Common myeloid progenitor, CD34-positive (primary cell): ENCODE measurements at places on chromosomes 16 and 17.

DNA sequence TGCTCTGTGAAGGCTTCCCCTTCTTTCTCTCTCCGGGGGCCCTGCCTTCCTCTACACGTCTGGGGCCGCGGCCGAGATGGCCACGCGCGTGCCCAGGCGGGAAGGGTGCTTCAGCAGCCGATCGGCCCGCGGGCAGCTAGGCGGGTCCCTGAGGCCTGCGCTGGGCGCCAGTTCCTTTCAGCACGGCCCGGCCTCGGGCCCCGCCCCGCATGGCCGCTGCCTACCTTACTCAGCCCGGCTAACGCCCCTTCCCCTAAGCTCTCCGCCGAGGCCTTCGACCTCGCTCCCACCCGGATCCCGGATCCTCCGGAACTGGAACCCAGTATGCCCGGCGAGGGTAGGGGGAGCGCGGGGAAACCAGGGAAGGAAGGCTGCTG, 335 bp downstream of the TMEM11 start:
- peak; percentile 44 for DNase-seq

- DNase-seq: no peak
Measured at GRCh38 chr16:5557966-5558365, 460.4 kb upstream of the EEF2KMT start.

GRCh38 chr17:6454495-6455320, 10.5 kb downstream of the PIMREG start:
- peak; percentile 29 for DNase-seq

GRCh38 chr17:73286863-73287296, 24.9 kb downstream of the CDC42EP4 start:
- DNase-seq: no peak

DNA sequence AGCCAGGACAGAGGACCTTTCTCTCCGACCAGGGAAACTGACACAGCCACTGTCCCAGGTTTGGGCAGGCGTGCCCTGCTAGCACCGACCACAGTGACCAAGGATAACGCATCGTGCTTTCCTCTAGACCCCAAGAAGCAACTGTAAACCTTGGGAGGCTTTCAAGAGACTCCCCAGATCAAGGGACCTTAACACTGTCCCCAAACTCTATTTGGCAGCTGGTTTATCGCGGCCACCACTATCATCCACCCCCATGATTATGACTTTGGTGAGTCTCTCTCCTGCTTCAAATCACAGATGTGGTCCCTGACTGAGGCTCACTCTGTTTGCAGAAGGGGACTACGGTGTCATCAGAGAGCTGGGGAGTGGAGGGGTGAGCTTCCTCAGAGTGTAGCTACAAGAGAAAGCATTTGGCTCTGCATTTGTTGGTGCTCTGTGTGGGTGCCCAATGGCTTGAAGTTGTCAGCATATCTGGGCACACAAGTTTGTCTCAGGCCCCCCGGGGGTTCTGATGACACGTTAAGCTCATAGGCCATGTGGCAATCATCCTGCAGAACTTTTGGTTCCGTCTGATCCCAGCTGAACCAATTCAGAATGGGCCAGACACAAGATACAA, 408.0 kb downstream of the SLC39A11 start:
- no peak for DNase-seq

DNA sequence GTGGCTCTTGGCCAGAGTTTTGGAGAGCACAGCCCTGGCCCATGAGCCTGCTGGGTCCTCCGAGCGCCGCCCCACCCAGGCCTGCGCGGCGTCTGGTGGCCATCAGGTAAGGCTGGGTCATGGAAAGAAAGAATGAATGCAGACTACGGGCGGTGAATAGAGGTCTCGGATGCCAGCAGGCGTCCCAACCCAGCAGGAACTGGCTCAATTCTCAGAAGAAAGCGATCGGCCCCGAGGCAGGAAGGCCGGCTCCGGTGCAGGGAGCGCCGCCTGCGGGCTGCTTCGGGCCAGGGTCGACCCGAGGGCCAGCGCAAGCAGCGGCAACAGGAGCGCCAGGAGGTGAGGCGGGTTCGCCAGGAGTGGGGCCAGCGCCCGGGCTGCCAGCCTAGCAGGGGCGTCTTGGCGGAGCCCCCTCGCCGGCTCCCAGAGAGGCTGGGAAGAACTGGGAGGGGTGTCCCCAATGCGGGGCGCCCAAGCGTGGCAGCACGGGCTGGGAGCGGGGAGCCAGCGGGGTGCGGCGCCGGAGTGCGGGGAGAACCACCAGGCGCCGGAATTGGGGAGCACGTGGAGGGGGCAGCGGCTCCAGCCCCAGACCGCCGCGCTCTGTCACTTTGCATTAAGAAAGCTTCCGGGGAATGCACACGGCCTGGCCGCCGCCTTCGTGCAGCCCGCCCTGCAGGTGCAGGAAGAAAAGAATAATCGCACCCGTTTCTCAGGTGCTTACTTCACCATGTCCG, 7.1 kb upstream of the TMC5 start:
- peak; percentile 16 for DNase-seq

- DNase-seq: no peak
Measured at GRCh38 chr17:72496461-72496860, 375.6 kb downstream of the SOX9 start.

GRCh38 chr16:53893731-53894435, 189.9 kb downstream of the FTO start:
- no peak for DNase-seq

DNA sequence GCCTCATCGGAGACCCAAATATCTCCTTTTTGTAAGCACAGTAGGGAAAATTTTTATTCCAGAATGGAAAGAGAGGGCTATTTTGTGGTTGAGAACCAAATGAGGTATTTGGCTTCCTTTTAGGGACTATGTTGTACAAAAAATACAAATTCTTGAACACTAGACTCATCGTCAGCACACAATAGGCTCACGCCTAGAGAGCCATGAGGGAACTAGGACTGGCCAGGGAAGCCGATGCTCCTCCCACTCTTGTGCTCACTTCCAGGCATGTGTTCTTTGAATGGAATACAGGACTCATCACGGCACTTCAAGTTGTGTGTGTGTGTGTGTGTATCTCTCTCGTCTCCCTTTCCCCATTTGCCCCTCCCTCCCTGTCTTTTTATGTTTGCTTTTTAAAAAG, 17.8 kb upstream of the BLMH start:
- DNase-seq: no peak

GRCh38 chr17:40450175-40450574, 6.9 kb downstream of the IGFBP4 start:
- peak; percentile 67 for DNase-seq
